Subcutaneous preadipocyte (primary cell): ENCODE measurements at places on chromosomes 16 and 17. TPM values are rescaled to one million over a fixed set of nuclear protein-coding genes. Genes with fewer than 3 reads are reported as not detected.

FBXL20 gene
- 8.5 and 10.4 TPM in 2 replicates for total RNA-seq

PPM1E gene
- total RNA-seq, result under 0.01 TPM in 1 of 2 replicates, not detected in the other

CD300LB gene
- total RNA-seq, result not detected in 2 replicates

BAIAP3 gene
- total RNA-seq, result under 0.01 TPM in 2 replicates

KIAA0513 gene
- total RNA-seq, result 7.8 and 11.4 TPM in 2 replicates

MYCBPAP gene
- 0.98 and 1.1 TPM in 2 replicates for total RNA-seq

STX1B gene
- total RNA-seq, result 0.98 and 1.1 TPM in 2 replicates

CIITA gene
- 0.78 and 1.5 TPM in 2 replicates for total RNA-seq

SAMD14 gene
- 0.37 and 0.59 TPM in 2 replicates for total RNA-seq

SRCAP gene
- total RNA-seq, result 14.0 and 19.4 TPM in 2 replicates

MIEN1 gene
- 12.1 and 15.2 TPM in 2 replicates for total RNA-seq

OTOA gene
- under 0.01 and 0.37 TPM in 2 replicates for total RNA-seq

CLEC10A gene
- not detected in 2 replicates for total RNA-seq

MGAT5B gene
- 0.20 and 0.37 TPM in 2 replicates for total RNA-seq

TM4SF5 gene
- not detected in 2 replicates for total RNA-seq

VTN gene
- not detected in 2 replicates for total RNA-seq

TBC1D3C gene
- not detected in 2 replicates for total RNA-seq

PIK3R5 gene
- total RNA-seq, result not detected in 2 replicates

ASGR1 gene
- total RNA-seq, result under 0.01 and 0.39 TPM in 2 replicates

OR4D1 gene
- not detected in 2 replicates for total RNA-seq

SOST gene
- total RNA-seq, result not detected in 2 replicates

SLC6A2 gene
- not detected in 2 replicates for total RNA-seq

CRYM gene
- total RNA-seq, result 0.37 and 0.59 TPM in 2 replicates

SLC25A39 gene
- total RNA-seq, result 80.5 and 86.8 TPM in 2 replicates

NPEPPS gene
- total RNA-seq, result 76.4 and 88.6 TPM in 2 replicates

MMP15 gene
- total RNA-seq, result 2.6 and 2.7 TPM in 2 replicates

OSGIN1 gene
- total RNA-seq, result 3.1 and 3.3 TPM in 2 replicates

C17orf113 gene
- total RNA-seq, result under 0.01 and 0.37 TPM in 2 replicates

PMFBP1 gene
- 0.37 and 0.78 TPM in 2 replicates for total RNA-seq
